ENCODE measurements at places on chromosomes 3 and 15.

GRCh38 chr15:51270706-51271105 lies 67.7 kb downstream of the CYP19A1 start:
- DNase-seq, result no peak

GRCh38 chr3:179933080-179933479 lies 103.7 kb downstream of the PEX5L start:
- DNase-seq, result no peak

- DNase-seq, result no peak
Measured at GRCh38 chr3:126581569-126581968, 22.8 kb upstream of the C3orf22 start.

DNA sequence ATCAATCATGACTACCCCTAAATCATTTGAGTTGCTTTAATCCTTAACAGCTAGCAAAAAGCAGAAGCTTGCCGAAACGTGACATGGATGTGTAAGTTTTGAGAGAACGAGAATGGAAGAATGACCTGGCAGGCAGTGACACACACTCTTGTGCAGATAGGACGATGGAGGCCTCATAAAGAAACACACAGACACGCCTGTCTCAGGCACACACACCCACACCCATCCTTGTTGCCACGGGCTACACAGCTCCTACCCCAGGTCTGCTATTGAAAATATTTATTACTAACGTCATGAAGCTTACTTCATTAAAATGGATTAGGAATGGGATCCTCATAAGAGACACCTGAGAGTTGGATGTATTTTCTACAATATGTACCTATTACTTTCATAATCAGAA lies 8.5 kb downstream of the MYO5C start:
- DNase-seq, result no peak

DNA sequence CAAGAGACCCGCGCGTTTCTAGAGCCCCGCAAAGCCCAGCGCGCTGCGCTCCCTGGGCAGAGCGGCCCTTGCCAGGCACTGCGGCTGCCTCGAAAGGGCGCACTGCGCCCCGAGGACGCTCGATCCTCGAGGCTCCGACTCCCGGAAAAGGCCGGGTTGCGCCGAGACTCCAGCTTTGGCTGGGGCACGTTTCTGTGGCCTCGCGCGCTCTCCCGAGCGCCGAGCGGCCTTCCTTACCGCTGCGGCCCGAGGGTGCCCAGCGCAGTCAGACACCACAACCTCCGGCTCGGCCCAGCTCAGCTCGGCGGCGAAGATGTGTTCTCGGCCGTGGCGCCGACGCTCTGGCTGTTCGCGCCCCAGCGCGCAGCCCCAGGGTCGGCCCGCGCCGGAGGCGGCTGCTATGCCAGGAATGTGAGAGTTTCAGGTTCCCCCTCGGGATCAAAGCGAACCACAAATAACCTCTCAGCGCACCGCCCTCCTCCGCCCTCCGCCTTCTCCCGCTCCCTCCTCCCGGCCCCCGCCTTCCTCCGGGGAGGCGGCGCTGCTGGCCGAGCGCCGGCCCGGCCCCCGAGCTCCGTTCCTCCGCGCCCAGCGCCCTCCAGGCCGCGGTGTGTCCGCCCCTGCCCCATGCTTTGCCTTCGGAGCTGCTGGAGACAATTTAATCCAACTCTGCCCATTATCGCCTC lies at the start of gene AMOTL2:
AMOTL2 (minus strand) TSS at position 343 of the 686 bp plus-strand sequence. CDS start 3,014 bp downstream, outside the sequence.
- no peak for DNase-seq

GRCh38 chr3:17135696-17136095 lies 250.9 kb downstream of the PLCL2 start:
- DNase-seq, result no peak

DNA sequence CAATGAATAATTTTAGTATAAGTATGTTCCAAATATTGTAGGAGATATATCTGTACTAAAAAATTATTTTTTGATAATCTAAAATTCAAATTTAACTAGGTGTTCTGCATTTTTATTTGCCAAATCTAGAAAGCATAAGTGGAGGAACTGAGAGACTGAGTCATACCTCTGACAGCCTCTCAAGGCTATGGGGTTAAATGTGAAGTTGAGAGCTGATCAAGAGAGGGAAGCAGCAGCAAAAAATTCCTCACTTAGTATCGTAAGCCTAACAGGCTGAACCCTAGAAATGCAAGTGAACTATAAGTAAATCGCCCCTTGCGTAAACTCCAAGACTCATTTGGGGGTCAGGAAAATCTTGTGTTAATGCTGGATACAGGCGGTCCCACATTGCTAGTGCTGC lies 12.8 kb upstream of the TOPAZ1 start:
- no peak for DNase-seq

DNA sequence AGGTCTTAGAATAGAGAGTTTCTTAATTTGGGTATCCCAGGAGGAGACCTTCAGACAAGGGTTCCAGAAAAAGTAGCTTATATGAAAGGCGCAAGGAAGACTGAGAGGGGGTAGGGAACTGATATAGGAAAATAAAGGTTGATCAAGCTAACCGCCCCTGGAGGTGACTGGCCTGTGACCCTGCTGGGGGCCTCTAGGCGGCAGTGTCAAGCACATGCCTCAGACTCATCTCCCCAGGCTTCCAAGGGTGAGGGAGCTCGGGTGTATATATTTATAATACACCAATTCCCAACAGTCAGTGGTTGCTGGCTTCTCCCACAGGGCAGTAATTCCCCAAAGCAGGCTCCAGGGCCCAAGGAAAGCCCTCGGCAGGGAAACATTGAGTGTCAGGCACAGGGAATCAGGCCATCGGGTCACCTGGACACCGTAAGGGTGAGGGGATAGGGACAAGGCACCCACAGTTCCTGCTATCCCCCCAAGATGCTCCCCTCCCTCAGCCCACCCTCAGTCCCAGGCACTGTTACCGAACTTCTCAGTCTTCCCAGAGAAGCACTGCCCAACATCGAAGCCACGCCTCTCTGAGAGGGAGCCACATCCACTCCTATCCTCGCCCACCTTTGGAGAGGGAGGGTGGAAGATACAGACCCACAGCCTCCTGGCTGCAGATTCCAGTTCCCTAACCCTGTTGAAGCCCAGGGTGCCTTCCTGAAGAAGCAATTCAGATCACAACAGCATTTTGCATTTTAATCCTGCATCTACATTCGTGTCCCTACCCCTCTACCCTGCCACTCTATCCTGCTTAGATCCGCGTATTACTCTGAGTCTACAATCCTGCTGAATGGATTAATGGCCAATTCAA lies 19.5 kb upstream of the CAV3 start:
- DNase-seq, result no peak

DNA sequence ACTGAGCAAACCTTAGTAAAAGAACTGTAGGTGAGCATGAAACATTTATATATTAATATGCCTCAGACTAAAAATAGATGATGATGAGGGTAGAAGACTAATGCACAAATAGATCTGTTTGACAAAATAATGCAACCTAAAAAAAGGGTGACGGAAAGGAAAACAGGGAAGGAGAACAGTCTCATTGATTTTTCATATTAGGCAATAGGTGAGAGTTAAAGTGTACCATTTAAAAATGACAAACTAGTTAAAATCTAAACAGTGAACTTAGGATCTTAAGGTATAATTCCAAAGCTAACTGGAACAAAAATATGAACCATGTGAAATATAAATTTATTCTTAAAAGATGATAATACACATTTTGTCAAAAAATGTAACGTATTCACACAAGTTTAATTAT lies 1347.6 kb downstream of the SI start:
- no peak for DNase-seq

DNA sequence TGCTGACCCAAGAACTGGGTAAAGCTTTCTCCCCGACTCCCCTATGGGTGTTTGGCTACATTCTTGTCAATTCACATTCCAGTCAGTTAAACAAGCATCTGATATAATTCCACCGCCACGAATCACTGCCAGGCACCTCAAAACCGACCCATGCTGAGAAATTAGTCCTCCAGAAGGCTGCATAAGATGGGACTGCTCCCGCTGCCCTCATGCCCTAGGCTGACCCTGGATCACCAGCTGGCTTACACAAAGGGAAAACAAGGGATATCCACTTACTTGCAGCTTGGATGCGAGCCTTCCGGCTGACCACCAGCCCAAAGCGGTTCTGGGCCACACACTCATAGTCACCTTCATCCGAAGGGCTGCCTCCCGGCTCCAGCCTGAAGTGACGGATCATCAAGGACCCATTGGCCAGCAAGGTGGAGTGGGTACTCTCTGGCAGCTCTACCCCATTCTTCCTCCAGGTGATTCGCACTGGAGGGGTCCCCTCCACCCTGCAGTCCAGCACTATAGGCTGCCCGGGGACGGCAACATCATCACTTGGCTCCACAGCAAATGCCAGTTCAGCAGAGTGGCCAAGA lies 2.9 kb downstream of the IGDCC3 start:
- DNase-seq, result no peak

- no peak for DNase-seq
Measured at GRCh38 chr15:48466820-48467219, 135.6 kb downstream of the DUT start.

DNA sequence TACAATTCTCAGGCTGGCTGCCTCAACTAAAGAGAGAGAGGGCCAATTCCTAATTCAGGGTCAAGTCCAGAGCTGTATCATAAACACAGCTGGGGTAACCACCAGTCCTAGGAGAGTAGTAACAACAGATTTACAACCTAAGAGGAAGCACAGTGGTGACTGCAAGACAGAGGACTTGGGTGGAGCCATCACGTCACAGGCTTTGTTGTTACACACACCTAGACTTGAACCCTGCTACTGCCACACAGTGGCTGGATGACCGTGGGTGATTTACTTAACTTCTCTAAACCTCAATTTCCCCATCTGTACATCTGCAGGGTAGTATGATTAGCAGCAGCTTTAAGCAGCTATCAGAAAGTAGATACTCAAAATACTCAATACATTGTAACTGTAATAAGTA lies 78.6 kb downstream of the MYLK start:
- DNase-seq, result no peak

GRCh38 chr3:132675408-132675807 lies 15.3 kb downstream of the UBA5 start:
- DNase-seq, result no peak

Data from stimulated activated CD8-positive, alpha-beta memory T cell treated with anti-CD3 and anti-CD28 coated beads, Interleukin-2, amount 100 ng/mL, for 1 hour (primary cell).